Uterine smooth muscle cell (primary cell): ENCODE measurements at places on chromosomes 11 and 22. TPM values are rescaled to one million over a fixed set of nuclear protein-coding genes. Genes with fewer than 3 reads are reported as not detected.

Gene LINC01488
- total RNA-seq, result not detected in 2 replicates

Gene CNTF
- total RNA-seq, result 1.4 and 3.3 TPM in 2 replicates

Gene C11orf97
- total RNA-seq, result not detected in 2 replicates

Gene APOL5
- total RNA-seq, result not detected in 2 replicates

Gene PSMA1
- 134 and 207 TPM in 2 replicates for total RNA-seq

Gene FXYD2
- total RNA-seq, result not detected in 2 replicates

Gene MPPED2
- total RNA-seq, result under 0.01 and 0.22 TPM in 2 replicates

Gene SEZ6L
- not detected in 2 replicates for total RNA-seq

Gene OR4A16
- not detected in 2 replicates for total RNA-seq

Gene OR51E2
- total RNA-seq, result under 0.01 and 0.11 TPM in 2 replicates

Gene OR5AL1
- not detected in 2 replicates for total RNA-seq

Gene CCDC90B
- total RNA-seq, result 52.3 and 69.4 TPM in 2 replicates

Gene ALKBH3
- total RNA-seq, result 33.0 and 54.0 TPM in 2 replicates

Gene OR5L1
- total RNA-seq, result not detected in 2 replicates

Gene SEPTIN3
- under 0.01 and 0.37 TPM in 2 replicates for total RNA-seq

Gene TMEM25
- total RNA-seq, result 5.1 and 13.0 TPM in 2 replicates

Gene GAL
- total RNA-seq, result 0.62 and 3.3 TPM in 2 replicates

Gene FAM180B
- 0.12 TPM in 1 of 2 replicates, not detected in the other for total RNA-seq

Gene CTSW
- total RNA-seq, result 0.12 TPM in 1 of 2 replicates, not detected in the other

Gene P4HA3
- 6.0 and 21.9 TPM in 2 replicates for total RNA-seq

Gene NXPE2
- total RNA-seq, result under 0.01 and 0.11 TPM in 2 replicates

Gene HTR3B
- total RNA-seq, result not detected in 2 replicates

Gene LRRC55
- not detected in 2 replicates for total RNA-seq

Gene MYEOV
- 0.62 and 5.2 TPM in 2 replicates for total RNA-seq
